ENCODE measurements at places on chromosomes 6 and 20. TPM values are rescaled to one million over a fixed set of nuclear protein-coding genes. Genes with fewer than 3 reads are reported as not detected.

Gene PDYN
- polyA plus RNA-seq, result 0.23 TPM

Gene CLVS2
- polyA plus RNA-seq, result 0.28 TPM

Gene SIRPG
- not detected for polyA plus RNA-seq

Gene SULF2
- 75.3 TPM for polyA plus RNA-seq

All from right renal pelvis (tissue), 4 donors.